ENCODE measurements at places on chromosomes 11 and 22.

DNA sequence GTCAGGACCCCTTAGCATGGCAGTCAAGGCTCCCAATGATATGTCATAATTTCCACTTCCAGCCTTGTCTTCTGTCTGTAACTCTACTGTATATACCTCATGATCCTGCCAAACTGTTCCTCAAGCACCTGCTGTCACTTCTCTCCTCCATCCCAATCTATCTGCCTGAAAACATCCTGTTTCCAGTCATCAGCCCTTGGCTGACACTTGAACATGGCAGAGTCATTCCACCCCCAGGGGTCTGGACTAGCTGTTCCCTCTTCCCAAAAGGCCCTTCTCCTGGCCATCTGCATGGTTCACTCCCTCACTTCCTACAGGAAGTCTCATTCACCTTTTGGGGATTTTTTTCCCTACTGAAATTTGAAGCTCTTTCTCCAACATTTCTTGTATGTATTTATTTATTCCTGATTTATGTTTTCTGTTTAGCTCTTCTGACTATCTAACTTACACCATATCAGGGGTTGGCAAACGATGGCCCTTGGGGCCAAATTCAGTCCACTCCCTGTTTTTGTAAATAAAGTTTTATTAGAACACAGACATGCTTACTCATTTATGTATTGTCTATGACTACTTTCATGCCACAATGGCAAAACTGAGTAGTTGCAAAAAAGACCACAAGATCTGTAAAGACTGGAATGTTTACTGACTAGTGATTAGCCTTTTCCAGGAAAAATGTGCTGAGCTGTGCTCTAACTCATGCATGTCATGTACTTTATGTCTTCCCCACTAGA lies 278.4 kb downstream of the KIRREL3 start:
- no peak for DNase-seq

DNA sequence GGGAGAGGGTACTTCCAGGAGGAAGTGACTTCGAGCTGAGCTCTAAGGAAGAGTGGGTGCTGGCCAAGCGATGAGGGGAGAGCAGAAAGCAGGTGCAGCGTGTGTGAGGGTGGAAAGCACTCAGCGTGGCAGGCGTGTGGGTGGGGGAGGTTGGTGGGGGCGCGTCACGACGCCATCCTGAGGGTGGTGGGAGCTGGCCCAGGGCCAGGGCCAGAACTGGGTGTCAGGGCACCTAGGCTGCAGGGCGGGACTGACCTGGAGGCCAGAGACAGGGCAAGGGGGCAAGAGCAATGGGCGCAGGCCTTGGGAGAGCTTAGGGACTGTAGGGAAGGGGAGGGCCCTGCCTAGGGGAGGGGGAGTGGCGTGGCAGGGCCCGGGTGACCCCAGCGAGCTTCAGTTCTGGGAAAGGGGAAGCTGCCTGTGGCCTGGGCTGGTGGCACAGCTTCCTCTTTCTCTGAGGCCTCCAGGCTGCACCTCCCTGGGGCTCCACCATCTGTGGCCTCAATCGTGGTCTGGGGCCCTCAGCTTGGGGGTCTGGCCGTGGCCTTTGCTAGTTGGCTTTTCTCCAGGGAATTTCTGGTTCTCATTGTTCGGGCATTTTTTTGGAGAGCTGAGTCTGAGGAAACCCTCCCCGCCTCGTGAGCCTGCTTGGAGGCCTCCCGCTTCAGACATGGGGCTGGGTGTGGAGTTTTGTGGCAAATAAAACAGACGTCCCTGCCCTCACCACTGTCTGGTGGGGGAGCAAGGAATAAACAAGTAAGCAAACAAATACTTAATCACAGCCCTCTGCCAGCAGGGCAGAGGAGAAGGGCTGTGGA lies 8.9 kb downstream of the RELT start:
- peak; percentile 37 for DNase-seq

- DNase-seq: no peak
Observed at GRCh38 chr11:133816146-133816870, 29.0 kb downstream of the SPATA19 start.

DNA sequence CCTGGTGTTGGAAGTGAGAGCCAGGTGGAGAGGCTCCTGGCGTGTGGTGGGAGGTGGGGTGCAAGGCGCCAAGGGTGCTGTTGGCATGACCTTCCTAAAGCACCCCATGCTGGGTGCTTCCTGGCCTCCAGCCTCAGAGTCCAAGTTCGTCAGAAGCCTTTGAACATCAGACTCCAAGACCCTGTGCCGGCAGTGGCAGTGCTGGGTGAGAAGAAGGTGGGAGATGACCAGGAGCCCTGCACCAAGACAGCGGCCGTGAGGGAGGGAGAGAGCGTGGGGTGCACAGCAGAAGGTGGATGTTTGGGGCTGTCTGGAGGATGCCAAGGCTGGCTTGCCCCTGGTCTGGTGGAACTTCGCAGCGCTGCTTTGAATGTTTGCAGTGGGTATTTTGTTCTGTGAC lies 29.7 kb upstream of the PARVB start:
- no peak for DNase-seq

DNA sequence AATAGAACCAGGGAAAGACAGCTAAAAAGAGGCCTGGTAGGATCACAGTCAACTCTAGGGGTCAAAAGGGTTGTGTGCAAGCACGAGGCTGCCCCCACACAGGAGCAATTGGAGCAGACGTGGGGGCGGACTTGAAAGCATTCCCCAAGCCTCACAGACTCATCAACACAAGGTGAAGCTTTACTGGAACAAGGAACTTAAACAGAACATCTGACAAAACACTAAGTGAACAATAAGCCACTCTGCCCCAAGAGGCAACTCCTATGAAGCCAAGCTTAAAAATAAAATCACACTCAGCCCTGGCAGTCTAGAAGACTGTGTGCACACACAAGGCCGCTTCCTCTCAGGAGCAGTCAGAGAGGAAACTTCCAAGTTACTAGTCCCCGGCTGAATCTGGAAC lies 32.2 kb upstream of the TEAD1 start:
- DNase-seq: no peak

DNA sequence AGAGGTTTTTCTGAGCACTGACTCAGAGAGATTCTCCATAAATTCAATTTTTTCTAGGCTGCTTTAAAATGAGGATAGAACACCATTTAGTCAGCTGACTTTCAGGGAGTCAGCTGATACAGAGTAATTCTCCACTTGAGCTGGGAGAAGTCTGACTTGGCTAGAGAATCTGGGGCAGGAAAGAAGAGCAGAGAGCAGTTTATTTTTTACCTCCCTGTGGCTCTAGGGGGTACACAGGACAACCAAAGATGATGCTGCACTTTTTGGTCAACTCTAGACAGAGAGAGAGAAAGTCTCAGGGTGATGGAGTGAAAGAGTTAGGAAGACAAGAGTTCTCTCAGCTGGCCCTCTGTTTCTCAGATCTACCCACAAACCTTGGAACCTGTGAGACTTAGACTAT lies 67.3 kb upstream of the EED start:
- DNase-seq: no peak

- DNase-seq: no peak
Observed at GRCh38 chr11:117547195-117547850, 219.7 kb downstream of the CEP164 start.

DNA sequence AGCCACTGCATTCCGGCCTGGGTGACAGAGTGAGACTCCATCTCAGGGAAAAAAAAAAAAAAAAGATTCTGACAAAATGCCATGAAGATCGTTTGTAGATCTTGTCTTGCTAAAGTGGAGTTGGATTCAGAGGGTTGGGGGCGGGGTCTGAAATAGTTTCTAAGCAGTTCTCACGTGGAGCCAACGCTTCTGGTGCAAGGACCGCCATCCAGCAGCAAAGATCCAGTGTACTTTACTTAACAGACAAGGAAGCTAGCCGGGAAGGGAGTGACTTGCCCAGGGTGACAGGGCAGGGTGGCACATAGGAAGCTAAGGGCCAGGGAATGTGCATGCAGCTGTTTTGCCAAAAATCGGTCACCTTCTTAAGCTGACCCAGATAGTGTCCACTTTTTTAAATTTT lies 27.4 kb downstream of the APOL1 start:
- no peak for DNase-seq

DNA sequence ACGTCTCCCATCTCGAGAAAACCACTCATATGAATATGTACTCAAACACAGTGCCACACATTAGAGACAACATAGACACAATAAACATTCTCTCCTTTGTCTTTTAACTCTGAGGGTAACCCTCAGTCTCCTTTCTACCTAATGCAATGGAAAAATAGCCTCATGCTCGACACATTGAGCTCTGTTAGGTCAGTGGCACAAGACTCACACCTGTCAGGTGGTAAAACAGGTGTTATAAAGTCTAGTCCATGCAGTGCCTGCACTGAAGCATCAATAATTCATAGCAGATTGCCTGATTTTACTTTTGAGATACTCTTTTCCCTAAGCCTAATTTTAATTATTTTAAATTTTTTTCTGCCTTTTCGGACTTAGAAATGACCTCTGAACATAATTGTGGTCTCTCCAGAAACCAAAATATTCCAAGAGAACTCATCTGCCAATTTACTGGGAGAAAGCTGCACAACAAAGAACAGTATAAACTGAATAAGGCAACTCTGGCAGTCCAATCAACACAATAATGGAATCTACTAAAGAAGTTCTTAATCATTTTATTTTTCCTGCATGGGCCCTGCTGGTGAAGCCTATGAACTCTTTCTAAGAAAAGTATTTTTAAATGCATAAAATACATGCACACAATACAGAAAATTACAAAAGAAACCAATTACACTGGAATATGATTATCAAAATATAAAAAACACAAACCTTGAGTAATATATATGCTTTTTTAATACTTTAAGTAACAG lies 9.9 kb downstream of the RDX start:
- no peak for DNase-seq
